ENCODE measurements at places on chromosomes 2 and 18. TPM values are rescaled to one million over a fixed set of nuclear protein-coding genes. Genes with fewer than 3 reads are reported as not detected.

TEX44 gene
- total RNA-seq, result not detected

CCDC141 gene
- not detected for total RNA-seq

KRCC1 gene
- 16.5 TPM for total RNA-seq

GRCh38 chr2:172088245-172089004 is 3.1 kb downstream of the DLX1 start:
- DNase-seq, result no peak

DNA sequence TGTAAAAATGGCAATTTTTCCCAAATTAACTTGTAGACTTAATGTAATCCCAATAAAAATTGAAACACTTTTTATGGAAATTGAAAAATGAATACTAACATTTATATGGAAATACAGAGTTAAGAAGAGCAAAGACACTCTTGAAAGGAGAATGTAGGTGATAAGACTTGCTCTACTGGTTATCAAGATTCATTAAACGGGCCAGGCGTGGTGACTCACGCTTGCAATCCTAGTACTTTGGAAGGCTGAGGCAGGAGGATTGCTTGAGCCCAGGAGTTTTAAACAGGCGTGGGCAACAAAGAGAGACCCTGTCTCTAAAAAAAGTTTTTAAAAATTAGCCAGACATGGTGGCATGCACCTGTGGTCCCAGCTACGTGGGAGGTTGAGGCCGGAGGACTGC is 29.5 kb upstream of the ZNF396 start:
- DNase-seq, result no peak
